ENCODE measurements at places on chromosomes 5 and 9. TPM values are rescaled to one million over a fixed set of nuclear protein-coding genes. Genes with fewer than 3 reads are reported as not detected.

ODF2 gene
- 26.7 TPM for total RNA-seq

GRCh38 chr9:125066839-125067619 lies 76.3 kb downstream of the SCAI start:
- ATAC-seq = no peak

DNA sequence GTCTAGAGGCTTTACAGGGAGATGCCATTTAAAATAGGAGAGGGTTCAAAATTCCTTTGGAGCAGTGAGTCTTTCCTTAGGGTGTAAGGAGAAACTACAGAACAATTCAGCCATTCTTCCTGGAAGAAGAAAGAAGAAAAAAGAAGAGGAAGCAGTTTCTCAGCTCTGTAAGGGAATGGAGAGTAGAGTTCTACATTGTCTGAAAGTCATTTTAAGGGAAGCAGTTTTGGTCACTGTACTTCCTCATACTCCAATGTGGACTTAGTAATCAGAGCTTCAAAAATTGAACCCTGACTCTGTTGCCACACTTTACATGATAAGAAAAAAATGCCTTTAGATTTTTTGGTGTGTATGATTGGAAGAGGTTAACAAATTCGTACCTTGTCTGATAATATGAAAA lies 122.4 kb downstream of the LRRC70 start:
- ATAC-seq = no peak

DNA sequence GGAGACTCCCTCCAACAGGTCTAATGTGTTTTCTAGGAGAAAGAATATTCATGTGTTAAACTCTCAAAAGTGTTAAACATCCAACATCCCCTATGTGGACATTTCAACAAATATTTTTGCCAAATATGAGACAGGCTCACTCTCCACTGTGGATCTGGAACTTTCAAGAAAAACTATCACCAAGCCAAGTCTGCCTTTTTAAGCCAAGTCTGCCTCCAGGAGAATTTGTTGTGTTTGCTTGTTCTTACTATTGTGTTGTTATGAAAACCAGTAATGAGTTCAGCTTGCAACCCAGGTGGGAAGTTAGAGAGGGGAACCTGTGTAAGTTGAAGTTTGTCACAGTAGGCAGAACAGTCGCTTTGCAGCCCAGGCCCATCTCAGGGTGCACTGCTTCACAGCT lies 228.1 kb downstream of the NFIB start:
- no peak for ATAC-seq

- peak; percentile 8 for ATAC-seq
These were observed at the start of gene LARP1 for GRCh38 chr5:154755361-154756008. Gene LARP1 (plus strand): TSS chr5:154755377. CDS start chr5:154755758, 381 bp downstream.

All from gastroesophageal sphincter (tissue), 4 donors.